M059J (cell line): ENCODE measurements at places on chromosomes 2 and 18.

DNA sequence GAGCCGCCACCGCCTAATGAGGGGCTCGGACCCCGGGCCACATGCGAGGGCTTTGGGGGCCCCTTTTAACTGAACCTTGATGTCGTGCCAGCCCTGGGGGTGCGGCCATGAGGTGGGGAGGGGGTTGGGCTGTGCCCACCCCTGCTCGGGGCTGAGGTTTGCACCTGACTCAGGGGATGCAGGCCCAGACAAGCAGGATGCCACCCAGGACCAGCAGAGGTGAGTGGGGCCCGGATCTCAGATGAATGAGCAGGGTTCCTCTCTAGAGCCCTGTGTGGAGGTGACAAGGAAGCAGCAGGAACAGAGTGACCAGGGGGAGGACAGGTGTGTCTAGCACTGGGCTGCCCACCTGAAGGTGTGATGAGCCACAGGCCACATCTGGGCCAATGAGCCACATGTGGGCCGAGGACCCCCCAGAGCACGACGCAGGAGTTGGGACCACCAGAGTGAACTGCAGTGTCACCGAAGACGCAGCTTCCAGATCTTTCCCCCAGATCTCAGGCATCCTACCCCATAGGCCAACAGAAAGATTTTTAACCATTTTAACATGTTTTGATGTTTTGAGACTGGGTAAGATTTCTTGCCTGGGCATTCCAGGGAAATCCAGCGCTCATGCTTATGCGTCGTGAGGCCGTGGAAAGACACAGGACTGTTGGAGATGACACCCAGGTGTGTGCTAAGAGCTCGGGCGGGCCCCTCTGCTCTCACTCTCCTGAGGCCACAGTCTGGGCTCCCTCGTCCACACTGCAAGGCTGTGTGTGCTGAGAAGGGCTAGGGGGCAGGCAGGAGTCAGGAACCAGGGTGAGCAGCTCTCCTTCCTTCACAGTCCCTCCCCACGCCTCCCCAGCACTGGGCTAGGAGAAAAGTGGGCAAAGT lies 73.6 kb downstream of the DDX1 start:
- no peak for DNase-seq

- DNase-seq, result peak; percentile 68
Measured at GRCh38 chr2:218569661-218570500, 1.2 kb downstream of the CNOT9 start.

GRCh38 chr2:236393581-236393980 lies 129.4 kb upstream of the ASB18 start:
- no peak for DNase-seq

- DNase-seq, result no peak
Measured at GRCh38 chr2:237149425-237149824, 63.7 kb downstream of the COPS8 start.

DNA sequence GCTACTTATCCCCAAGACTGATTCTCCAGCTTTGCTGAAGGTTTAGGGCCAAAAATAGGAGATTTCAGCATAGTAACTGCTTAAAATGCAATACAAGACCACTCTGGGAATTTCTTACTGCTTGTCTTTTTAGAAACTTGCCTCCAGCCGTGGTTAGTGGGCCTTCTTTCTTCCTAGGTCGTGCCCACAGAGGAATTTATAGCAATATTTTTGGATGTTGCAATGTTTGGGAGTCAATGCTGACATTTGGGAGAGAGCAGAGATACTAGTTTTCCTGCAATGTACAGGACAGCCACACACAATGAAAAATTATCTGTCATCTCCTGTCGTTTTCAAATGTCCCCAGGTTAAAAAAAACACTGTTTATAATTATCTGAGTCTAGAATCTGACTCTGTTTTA lies 25.6 kb upstream of the CERS6 start:
- DNase-seq, result no peak

DNA sequence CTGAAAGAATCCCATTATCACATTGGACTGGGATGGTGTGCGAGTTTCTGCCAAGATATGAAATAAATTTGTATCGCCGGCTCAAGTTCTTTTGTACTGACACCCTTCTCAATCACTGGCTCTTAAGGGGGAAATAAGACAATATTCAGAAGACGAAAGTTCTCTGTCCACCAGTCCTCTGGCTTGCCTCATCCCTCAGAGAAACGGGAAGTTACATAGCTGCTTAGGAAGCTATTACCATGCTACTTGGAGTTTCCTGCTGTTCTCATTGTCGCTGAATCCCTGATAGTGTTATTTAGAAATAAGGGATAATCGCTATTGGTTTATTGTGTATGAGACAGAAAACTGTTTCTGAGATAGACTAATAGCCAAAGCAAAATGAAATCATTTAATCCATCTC lies 205.0 kb upstream of the ZNF521 start:
- DNase-seq, result no peak

DNA sequence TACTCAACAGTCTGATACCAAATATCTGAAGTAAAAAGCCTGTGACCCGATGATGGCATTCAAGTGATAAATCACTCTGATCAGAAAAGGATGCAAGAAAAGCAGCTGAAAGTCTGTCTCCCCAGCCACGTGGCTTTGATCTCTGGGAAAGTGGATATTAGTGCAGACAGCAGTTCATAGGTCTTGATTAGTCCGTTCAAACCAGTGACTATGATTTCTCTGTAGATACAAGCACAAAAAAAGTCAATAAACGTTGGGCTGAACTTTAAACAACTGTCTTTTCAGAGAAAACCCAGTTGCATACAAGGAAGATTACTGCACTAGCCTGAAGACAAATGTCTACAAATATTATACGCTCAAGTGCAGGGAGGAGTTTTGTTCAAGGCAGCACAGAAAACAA lies 107.7 kb upstream of the CDC42EP3 start:
- no peak for DNase-seq

DNA sequence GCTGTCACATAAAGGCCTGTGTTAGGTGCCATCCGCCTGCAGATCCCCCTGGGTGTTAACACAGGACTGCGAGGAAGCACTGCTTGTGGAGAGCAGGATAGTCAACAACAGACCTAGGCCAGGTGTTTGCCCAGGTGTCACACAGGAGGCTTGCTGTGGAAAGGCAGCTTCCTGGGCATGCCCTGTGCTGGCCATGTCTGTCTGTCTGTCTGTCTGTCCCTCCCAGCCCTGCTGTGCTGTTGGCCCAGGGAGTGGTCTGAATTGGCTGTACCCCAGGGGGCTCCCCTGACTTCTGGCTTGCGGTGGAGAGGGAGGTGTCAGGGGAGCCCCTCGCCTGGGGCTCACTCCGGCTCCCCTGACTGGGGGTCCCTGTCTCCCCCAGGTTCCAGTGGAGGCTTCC lies 53.2 kb downstream of the SH3BP4 start:
- DNase-seq, result no peak
